ENCODE measurements at places on chromosomes 4 and X. TPM values are rescaled to one million over a fixed set of nuclear protein-coding genes. Genes with fewer than 3 reads are reported as not detected.

The BANK1 gene
- 5.3 TPM for total RNA-seq

The ABLIM2 gene
- 44.4 TPM for total RNA-seq

The ADAM29 gene
- not detected for total RNA-seq

GRCh38 chr4:54779476-54780148, 121.9 kb downstream of the KIT start:
- no peak for DNase-seq

DNA sequence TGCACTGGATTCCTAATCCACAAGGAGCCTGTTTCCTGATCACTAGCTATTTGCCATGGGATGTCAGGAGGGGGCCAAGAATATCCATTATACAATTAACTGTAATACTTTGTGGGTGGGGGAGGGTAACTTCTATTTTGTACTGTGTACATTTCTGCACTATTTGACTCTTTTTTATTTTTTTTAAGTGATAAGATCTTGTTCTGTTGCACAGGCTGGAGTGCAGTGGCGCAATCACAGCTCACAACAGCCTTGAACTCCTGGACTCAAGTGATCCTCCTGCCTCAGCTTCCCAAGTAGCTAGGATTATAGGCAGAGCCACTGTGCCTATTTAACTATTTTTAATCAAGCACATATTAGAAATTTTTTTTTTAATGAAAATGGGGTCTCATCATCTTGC, 134.1 kb downstream of the ELOVL6 start:
- no peak for DNase-seq

The WDR17 gene
- 8.0 TPM for total RNA-seq

The SPRY1 gene
- 146 TPM for total RNA-seq

The GATA1 gene
- 0.76 TPM for total RNA-seq

DNA sequence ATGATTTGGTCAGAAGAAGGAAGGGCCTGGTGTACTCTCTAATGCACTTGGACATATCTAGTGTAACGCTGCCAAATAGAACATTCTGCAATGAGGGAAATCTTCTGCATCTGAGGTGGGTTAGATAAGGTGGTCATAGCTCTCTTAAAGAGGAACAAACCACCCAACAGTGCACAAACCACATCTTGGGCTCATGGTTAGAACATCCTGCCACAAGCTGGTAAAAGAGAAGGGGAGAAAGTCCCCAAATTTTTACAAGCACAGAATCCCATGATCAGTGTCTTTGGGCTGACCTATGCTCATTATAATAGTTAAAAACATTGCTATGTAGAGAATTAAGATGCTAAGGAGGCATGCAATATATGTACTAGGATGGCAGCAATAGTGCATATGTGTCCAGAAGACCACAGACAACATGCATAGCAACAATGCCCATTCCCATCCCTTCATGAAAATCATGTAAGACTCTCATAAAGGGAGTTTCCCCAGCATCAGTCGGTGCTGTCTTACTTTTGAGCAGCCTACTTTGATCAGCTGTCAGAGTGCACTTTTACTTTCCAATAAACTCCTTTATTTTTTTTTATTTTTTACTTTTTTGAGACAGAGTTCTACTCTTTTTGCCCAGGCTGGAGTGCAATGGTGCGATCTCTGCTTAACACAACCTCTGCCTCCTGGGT, 99.7 kb upstream of the SLC7A11 start:
- no peak for DNase-seq

The GLRA2 gene
- 0.22 TPM for total RNA-seq

- no peak for DNase-seq
These were observed 52.7 kb downstream of the AMER1 start for GRCh38 chrX:64152857-64153256.

The SPANXN3 gene
- total RNA-seq = not detected

DNA sequence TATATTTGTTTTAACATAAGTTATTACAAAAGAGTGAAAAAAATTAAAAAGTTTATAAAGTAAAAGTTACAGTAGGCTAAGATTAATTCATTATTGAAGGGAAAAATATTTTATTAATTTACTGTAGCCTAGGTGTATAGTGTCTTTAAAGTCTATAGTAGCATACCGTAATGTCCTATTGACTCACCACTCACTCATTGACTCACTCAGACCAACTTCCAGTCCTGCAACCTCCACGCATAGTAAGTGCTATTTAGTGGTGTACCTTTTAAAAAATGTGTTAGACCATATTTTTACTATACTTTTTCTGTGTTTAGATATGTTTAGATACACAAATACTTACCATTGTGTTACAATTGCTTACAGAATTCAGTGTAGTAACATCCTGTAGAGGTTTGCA, 841.1 kb downstream of the CENPC start:
- no peak for DNase-seq

DNA sequence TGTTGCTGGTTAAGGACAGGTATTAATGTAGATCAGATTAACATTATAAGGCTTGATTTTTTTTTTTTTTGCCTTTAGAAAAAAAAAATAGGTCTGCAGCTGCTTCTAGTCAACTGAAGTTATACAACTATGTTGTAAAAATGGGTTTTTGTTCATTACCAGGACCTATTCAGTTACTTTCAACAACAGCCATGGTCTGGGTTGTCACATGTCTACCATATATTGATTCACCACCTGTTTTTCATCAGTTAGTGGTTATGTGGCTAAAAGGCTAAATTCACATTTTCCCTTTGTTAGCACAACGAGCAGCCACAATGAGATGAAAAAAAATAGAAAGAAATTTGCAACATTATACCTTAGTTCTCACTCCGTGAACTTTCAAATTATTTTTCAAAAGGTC, 45.5 kb downstream of the GLRB start:
- DNase-seq = no peak

- DNase-seq = no peak
These were observed 66.0 kb downstream of the RPS3A start for GRCh38 chr4:151165205-151166000.

GRCh38 chrX:133804072-133804471, 181.3 kb downstream of the GPC3 start:
- DNase-seq = no peak

- no peak for DNase-seq
These were observed 183.3 kb downstream of the KDR start for GRCh38 chr4:54941994-54942552.

DNA sequence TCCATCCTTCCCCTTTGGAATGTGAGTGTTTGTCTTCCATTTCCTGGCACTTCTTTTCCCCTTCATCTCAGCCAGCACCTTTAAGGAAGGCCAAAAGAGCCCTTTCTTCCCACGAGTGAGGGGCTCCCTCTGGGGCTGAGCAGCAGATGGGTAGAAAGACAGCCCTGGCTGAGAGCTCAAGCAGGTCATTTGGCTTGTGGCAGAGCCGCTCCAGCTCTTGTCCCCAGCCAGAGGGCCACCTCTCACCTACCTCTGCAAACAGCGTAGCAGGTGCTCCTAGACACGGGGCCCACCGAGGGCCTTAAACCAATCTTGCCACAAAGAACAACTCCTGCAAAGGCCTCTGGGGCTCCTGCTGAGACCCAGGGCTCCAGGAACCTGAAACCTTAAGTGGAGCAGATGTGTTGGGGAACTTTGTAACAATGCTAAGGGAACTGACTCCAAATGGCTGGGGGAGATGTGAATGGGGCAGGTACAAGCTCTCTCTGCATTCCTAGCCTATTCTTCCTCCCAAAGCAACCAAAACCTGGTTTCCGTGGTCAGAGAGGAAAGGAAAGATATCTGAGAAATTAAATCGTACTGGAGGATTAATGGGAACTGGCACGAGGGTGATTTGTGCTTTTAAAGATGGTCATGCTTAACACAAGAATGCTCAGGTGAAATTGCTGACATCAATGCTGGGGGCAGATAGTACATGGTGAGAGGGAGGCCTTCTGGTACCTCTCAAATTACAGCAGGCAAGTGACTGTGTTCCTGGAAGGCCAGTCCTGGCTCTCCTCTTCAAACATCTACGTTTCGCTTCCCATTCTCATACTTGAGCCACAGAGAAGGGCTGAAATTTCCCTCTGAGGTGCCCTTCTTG, 27.0 kb downstream of the TFDP3 start:
- DNase-seq = no peak

DNA sequence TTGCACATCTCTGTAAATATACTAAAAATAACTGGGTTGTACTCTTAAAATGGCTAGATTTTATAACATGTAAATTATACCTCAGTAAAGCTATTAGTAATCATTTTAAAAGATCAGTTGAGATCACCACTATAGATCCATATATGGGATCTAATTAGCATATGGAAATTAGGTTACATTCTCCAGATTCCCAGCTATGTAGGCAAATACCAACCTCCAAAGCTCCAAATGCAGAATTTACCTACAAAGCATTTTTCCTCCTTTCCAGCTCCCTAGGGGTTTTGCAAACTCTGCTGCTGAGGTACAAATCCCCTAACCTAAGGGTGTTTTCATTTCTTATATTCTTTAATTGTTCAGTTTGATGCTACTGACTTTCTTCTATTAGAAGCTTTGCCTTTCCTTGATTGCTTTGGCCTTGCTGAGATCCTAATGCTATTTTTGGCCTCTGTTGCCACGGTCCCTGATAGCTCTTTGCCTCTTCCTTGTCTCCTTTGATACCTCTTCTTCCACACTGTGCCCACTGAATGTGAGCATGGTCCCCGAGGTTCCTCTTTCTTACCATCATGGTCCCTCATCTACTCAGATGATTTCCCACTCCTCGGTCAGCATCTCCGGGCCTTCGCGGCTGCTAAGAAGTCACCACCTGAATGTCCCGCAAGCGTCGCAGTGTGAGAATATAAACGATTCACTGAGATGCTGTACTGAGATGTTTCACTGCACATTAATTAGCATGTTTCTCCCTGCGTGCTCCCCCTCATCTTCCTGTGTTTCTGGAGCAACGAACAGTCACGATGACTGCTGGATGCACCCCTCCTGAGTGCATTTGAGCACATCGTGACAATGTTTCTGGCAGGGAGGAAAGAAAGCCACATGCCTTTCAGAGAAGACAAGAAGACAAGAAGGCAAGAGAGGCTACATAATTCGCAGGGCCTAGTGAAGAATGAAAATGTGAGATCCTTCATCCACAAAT, 23.8 kb downstream of the ENPP6 start:
- DNase-seq = no peak

- no peak for DNase-seq
These were observed 1156.1 kb downstream of the FAT4 start for GRCh38 chr4:126470862-126471261.

DNA sequence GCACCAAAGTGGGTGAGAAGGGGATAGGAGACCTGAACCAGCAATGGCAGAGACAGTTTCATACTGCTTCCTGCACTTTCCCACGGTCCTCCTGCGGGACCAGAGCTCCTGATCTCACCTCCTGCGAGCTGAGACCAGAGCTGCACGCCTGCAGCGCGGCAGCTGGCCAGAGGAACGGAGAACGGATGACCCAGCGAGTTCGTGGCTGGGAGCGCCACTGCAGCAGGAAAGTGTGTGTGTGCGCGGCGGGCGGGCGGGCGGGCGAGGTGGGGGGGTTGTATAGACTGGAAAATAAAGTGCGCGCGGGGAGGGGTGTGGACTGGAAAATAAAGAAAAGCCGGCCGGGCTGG, 16.5 kb downstream of the MCF2 start:
- DNase-seq = no peak

- DNase-seq = no peak
These were observed 256.9 kb upstream of the DKK2 start for GRCh38 chr4:107292979-107293378.

- DNase-seq = no peak
These were observed 123.5 kb upstream of the JADE1 start for GRCh38 chr4:128686032-128686465.

The VEGFD gene
- 4.6 TPM for total RNA-seq

GRCh38 chr4:176387571-176387970, 67.8 kb downstream of the SPCS3 start:
- DNase-seq = no peak

DNA sequence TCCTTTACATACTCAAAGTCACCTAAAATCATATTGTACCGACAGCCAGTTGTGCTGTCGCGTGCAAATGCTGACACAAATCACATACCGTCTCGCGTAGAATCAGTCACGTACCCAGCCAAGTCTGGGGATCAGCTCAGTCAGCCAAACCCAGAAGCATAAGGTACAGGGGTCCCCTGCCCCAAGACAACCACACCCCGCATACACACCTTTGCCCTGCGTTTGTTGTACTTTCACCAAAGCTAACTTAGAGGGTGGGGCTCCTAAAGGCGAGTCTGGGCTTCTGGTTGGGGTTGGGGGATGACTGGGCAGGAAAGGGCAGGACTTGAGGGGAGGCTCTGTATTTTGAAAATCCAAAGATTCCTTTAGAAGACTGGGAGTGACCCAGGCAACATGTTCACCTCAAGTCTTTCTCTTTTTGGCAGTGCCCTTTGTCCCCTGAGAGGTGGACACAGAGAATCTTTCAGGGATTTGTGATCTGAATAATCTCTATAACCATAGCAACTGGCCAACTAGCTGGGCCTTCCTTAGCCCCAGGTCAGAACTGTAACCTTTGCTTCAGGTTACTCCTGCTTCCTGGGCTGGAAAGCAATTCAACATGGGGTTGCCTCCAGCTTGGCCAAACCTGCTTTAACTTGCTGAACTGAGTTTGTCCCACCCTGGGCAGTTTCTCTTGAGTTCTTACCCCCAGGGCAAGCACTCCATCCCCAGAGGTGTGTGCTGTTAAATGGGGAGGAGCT, 992 bp downstream of the GDPD2 start:
- DNase-seq = no peak

GRCh38 chr4:83552083-83552482, 16.2 kb downstream of the GPAT3 start:
- no peak for DNase-seq

The PPAT gene
- 8.6 TPM for total RNA-seq

The PAGE2B gene
- total RNA-seq = not detected

The IL13RA2 gene
- 1.5 TPM for total RNA-seq

DNA sequence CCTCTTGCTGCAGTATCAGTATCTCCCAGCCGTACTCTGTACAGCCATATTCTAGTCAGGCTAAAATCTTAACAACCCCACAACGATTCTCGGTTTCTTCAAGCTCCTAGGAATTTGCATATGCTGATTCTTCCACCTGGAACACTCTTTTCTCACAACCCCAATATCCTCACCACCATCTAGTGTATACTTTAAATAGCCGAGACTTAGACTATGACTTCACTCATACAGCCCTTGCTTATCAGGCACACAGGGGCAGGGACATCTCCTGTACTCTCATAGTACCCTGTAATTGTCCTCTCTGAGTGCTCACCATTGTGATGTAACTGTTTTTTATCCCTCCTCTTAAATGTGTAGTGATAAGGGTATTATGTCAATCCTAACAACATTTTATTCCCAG, 2126.4 kb upstream of the TENM3 start:
- DNase-seq = no peak

The DTHD1 gene
- 0.62 TPM for total RNA-seq

The FGF2 gene
- total RNA-seq = 30.5 TPM

- DNase-seq = no peak
These were observed 112.3 kb upstream of the LIMCH1 start for GRCh38 chr4:41425650-41426049.

GRCh38 chr4:103076747-103077347, at the start of gene SLC9B2:
Gene SLC9B2 (minus strand): TSS chr4:103076761. CDS start chr4:103067550, 9,211 bp downstream.
- DNase-seq = no peak

- no peak for DNase-seq
These were observed 143.0 kb downstream of the CXXC4 start for GRCh38 chr4:104351706-104352105.

The F11 gene
- total RNA-seq = not detected

The LRP2BP gene
- 4.9 TPM for total RNA-seq

The ARX gene
- total RNA-seq = not detected

- no peak for DNase-seq
These were observed 99.1 kb downstream of the MAML3 start for GRCh38 chr4:140054861-140055260.

- no peak for DNase-seq
These were observed 86.8 kb downstream of the PPP1R2C start for GRCh38 chrX:42691196-42691595.
